ENCODE measurements at places on chromosomes 2 and 18.

DNA sequence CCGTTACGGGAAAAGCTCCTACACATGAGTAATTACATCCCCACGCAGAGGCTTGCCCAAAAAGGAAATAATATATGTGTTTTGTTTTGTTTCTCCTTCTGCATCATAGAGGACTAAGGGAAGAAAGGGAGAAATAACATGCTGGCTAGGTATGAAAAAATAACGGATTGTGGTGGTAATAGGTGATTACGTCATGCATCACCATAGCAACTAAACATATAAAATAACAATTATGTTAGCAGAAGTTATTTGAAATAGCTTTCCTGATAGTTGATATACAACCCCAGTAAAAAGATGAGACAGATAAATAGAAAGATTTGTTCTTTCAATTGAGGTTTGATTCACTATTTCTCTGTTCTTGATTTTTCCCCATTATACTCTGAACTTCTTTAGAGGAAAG, 518.0 kb downstream of the ZNF516 start:
- DNase-seq, result no peak

GRCh38 chr2:49289711-49290110, 135.4 kb upstream of the FSHR start:
- DNase-seq, result no peak

DNA sequence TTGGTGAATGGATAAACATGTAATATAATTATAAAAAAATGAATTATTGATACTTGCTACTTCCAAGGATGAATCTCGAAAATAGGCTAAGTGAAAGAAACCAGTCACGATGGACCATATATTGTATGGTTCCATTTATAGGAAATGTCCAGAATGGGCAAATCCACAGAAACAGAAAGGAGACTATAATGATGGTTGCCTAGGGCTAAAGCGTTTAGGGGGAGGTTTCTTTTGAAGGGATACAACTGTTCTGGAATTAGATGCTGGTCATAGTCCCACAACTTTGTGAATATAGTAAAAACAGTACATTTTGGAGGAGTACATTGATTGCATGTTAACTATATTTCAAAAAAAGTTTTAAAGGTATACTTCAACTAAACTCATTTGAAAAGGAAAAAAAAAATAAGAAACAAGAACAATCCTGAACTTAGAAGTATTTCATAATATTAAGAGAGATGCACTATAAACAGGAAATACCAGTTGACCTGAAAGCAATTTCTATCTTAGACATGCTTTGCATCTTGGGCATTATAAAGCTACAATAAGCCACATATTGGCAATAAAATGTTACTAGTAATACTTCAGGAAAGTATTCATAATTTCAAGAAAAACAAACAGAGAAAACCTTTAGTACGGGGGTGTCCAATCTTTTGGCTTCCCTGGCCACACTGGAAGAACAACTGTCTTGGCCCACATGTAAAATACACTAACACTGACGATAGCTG, 130.0 kb downstream of the C2orf74 start:
- no peak for DNase-seq

- no peak for DNase-seq
Observed at GRCh38 chr2:127508631-127509034, 17.7 kb downstream of the IWS1 start.

DNA sequence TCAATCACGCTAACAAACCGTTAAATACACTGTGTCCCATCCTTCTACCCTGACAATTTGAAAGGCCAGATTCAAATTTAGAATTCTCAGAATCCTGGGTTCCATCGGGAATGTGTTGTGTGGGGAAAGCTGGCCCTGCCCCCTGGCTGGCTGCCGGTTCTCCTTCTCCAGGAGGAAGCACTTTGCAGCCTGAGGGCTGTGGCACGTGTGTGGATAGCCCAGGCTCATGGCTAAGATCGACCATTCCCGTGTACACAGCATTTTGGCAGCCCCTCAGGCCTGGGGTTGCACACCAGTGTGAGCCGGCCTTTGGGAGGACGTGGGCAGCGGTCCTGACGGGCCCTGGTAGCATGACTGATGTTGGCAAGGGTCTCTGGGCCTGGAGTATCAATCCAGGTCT, 51.0 kb upstream of the ROCK2 start:
- no peak for DNase-seq
